Endothelial cell (in vitro differentiated cells): ENCODE measurements at places on chromosomes 16 and 17.

GRCh38 chr17:72998343-72998742 is 94.1 kb downstream of the SLC39A11 start:
- no peak for DNase-seq

GRCh38 chr16:14344945-14345344 is 273.8 kb downstream of the MRTFB start:
- no peak for DNase-seq

DNA sequence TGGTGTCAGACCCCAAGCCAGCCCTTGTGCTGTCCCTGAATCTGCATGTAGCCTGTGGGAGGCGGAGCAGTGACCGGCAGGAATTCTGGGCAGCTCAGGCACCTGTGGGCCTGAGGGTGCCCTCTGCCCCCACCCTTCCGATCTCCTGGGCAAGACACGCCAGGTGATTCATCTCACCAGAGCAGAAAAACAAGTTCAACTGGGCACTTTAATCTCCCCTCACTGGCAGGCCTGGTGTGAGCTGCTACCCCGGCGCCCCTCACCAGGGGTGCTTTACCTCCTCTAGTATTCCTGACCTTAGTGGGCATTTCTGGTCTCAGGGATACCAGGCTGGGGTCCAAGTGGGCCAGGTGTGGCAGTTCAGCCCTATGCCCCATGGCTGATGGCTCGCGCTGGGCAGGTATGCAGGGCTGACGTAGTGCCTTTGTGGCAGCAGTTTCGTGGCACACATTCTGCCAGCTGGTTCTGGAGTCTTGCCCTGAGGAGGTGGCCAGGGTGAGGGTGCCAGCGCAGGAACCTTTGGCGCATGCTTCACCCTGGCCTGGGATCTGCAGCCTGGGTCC is 6.0 kb downstream of the ERBB2 start:
- DNase-seq = no peak

DNA sequence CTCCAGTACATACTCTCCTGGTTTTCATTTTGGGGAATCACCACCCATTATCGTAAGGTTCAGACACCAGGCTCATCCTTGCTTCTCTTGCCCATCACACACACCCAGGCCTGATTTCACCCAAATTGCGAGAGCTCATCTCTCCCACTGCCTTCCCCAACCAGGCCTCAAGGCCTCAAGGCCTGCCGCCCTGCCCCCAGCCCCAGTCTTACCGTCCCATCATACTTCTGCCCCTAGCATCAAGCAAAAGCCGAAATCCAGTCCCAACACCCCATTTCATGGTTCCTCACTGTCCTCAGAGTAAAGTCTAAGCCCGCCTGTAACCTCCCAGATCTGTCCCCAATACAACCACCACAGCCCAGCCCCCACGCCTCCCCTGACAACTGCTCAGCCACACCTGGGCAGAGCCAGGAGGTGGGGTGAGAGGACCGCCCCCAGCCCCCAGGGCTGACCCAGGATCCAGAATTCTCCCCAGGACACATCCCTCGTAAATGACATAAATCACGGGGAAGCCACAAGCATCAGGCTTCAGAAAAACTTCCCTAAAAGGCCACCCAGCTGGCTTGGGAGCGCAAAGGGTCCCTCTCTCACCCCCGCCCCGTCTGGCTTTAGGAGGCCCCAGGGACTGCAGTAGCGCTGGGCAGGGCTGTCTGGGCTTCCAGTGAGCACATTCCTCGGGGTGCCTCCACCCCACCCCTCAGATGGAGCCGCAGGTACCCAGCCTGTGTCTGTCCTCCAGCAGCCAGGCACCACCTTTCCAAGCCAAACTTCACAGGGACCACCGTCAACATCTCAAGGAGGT is 9.6 kb upstream of the P2RX1 start:
- no peak for DNase-seq

DNA sequence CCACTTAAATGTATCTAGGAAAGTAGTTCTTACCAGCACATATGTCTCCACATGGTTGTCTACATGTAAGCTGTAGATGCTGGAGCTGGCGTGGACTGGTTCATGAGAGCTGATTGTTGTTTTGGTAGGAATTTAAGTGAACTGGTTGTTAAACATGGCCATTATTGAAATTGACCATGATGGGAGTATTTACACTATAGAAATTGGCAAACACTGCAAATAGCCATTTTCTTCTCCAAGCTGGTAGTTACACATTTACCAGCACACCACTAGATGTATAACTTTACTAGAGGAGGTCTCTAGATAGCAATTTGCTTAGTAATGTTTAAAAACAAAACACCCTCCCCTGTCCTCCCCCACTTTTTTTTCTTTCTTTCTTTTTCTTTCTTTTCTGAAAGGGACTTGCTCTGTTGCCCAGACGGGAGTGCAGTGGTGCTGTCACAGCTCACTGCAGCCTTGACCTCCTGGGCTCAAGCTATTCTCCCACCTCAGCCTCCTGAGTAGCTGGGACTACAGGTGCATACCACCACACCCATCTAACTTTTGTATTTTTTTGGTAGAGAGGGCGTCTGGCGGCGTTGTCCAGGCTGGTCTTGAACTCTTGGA is 24.2 kb downstream of the IGSF6 start:
- no peak for DNase-seq

GRCh38 chr17:82180776-82181528 is 31.7 kb downstream of the CCDC57 start:
- no peak for DNase-seq

GRCh38 chr16:11727796-11728543 is 14.7 kb downstream of the TXNDC11 start:
- DNase-seq = no peak

DNA sequence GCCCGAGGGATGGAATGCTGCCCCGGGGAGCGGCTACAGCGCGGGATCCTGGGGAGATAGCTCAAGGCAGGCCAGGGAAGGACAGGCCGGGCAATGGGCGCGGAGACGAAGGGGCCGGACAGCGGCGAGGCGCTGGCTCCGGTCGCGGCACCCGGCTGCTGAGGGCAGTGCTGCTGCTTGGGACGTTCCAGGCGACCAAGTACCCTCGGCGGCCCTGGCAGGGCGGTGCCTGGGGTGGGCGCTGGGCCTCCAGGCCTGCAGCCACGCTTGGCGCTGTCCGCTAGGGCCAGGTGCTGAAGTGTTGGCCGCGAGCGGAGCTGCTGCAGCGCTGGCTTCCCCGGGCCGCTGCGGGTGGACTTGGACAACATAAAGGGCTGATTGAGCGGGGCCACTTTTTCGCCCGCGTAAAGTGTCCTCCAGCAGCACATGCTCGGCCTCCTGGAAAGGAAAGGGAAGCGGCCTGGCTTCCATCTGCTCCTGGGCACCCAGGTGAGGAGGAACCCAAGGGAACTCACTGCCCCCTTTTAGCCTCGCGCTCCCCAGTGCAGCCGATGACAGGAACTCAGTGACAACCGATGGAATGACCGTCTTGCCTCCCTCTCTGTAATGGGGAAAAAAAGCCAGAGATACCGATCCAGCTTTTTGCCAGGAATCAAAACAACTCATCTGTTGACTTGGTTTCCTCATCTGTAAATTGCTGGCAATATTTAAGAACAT is 23.7 kb downstream of the CLEC3A start:
- DNase-seq = peak; percentile 99

GRCh38 chr16:84239909-84240308 is at the start of gene KCNG4:
Gene KCNG4, minus strand, starts transcription at chr16:84240012. Its CDS starts 2,527 bp downstream, at chr16:84237485.
- DNase-seq = no peak

GRCh38 chr17:12097326-12097725 is 76.6 kb downstream of the MAP2K4 start:
- no peak for DNase-seq

DNA sequence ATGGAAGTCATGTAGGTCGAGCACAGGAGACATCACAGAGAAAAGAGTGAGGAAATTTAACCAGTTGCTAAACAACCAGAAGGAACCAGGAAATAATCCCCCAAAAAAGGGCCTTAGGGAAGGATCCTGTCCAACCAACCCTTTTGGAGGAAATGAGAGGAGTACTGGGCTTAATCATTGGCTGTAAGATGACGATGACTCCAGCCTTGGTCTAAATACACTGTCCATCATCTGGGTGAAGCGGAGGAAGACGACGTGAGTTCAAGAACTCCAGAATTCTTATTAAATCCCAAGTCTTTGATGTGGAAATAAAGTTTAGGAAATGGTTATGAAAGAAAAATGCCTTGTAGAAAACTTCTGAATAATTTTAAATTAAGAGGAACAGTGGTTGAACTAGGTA is 11.5 kb upstream of the ALOX15 start:
- no peak for DNase-seq

DNA sequence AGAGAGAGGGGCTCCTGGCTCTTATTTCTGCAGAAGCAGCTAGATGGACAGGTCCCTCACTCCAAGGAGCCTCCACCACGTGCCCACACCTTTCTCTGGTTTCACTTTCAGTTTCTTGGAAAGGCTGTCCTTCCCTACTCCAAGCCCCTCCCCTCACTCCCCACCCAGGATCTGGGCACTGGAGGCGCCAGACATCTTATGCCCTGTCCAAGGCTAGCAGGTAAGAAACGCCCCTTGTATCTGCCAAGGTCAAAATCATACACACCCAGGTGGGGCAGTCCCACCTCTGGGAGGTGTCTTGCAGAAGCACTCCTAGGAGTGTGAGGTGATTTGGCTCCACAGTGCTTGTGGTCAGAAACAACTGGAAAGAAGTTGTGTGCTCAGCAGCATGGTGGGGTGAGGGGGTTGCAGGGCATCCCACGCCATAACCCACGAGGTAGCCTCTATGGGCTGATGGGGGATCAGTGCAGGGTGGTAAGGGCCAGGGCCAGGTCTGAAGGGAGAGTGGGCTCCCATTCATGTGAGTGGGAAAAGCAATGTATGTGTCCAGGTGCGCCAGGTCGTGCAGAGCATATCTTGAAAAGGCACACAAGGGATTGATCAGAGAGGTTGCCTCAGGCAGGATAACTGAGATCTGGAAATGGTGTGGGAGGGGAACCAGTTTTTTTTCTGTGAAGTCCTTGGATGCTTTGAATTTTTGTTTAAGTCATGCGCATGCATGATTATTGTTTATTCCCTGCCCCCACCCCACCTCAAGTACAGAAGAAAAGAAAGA is 31.8 kb upstream of the PRM1 start:
- DNase-seq = no peak

- no peak for DNase-seq
Observed at GRCh38 chr17:73350864-73351263, 39.1 kb upstream of the CDC42EP4 start.

DNA sequence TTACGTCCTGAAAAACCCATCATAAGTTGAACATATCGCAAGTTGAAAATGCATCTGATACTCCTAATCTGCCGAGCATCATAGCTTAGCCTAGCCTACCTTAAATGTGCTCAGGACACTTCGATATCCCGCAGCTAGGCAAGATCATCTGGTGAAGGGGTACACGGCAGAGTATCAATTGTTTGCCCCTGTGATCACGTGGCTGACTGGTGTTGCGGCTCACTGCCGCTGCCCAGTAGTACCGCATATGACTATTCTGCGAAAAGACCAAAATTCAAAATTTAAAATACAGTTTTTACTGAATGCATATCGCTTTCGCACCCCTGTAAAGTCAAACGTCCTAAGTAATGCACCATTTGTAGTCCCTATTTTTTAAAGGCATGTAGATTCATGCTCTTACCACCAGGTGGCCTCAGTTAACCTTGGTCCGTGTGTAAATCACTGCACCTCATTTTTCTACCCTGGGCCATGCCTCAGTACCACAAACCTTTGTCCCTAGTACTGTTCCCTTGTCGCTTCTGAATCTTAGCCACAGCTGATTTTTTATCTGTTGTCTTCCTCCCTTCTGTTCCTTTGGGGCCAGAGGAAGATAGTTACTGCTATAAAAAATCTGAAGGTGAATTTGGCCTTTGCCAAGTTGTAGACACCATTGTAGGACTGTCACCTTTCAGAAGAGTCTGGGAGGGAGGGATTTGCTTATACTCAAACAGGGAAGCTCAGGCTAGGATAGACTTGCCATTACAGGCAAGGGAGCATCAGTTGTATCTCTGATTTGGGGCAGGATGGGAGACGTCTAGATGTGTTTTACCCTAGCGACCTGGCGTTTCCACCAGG is 34.4 kb downstream of the WWP2 start:
- peak; percentile 41 for DNase-seq

DNA sequence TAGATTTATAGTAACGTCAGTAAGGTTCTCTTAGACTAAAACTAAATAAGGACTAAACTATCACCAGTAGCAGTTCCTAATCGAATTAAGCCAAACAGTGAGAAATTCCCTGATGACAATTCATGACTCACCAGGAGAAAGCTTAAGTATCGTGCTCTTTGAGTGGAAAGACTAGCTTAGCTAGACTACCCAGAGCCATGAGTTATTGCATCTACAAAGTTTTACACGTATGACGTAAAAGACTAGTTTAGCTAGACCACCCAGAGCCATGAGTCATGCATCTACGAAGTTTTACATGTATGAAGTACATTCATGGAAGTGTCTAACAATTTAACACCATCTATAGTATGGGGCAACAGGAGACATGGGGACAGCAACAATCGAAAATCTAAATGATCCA is 36.6 kb downstream of the UBE2G1 start:
- no peak for DNase-seq

DNA sequence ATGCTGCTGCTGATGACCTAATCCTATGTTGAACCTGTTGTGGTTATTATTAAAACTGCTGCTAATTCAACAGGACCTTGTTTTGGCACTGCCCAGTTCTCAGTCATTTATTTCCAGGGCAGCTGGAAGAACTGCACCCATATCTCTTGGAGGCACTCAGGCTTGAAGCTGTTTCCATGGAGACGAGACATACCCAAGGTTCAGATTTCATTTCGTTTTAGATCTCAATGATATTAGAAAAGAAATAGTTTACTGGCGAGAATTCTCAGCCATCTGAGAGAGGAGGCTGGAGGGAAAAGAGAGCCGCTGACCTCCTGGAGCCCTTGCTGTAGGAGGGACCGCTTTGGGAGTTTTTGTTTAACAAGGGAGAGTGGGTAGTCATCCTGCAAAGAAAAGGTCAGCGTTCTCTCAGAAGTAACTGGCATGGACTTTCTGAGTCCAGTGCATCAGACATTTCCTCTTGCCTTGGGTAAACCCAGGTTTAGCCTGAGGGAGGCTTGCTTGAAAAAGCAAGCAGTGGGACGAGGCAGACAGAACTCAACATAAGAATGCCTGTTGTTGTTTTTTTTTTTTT is 75.4 kb downstream of the YPEL2 start:
- DNase-seq = no peak

DNA sequence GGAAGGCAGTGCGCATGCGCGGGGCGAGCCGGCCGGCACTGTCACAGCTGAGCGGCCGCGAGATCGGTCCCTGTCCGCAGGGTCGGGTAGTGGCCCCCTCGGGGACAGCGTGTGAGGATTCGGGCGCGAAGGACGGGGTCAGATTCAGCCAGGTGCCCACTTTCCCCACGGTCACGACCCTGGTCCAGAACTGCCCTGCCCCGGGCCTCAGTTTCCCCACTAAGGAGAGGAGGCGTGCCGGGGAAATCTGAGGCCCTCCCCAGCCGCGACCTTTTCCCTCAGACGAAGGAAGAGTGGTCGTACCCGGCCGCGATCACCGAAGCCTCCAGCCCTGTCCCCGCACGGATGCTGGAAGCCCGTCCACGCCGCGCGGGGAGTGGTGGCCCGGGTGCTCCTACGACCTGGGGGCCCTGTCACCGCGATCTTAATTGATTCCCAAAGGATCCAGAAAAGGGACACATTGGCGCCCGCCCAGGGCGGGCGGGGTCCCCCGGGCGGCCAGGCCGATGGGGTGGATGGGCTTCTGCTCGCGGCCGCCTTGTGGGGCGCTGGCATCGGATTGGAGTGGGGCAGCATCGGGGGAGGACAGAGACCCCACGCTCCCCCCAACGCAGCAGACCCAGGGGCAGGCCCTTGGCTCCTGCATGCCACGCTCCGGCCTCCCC is 57.7 kb downstream of the SRL start:
- DNase-seq = peak; percentile 10
